Foreskin keratinocyte (primary cell): ENCODE measurements at places on chromosomes 2 and 18.

- DNase-seq = no peak
These were observed 58.9 kb upstream of the STK17B start for GRCh38 chr2:196230061-196230854.

DNA sequence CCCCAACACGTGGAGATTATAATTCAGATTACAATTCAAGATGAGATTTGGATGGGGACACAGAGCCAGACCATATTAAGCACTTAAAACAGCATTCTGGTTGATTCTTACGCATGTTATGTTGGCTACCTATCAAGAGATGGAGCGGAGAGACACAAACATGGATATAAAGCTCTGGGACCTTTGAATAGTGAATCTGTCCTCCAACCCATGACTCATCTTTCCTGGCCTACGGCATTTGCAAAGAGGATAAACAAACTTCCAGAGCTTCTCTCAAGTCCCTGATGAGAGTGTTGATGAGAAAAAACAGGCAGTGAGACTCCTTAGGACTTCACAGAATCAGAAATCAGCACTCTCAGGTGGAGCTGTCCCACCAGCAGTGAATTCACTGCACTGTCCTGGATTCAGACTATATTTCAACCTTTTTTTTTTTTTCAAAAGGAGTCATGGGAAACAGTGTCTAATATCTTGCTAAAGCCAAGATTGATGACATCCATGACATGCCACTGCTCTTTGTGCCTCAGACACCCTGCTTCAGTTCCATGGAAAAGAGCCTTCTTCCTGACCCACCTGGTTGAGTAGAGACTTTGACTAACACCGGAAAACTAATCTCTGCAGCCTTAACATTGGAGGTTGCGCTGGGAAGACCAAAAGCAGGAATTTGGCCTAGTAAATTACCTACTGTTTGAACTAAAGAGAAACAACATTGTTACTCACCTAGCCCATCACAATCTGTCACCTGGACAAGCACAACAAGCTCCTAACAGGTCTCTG is 62.1 kb upstream of the NPAS2 start:
- no peak for DNase-seq

DNA sequence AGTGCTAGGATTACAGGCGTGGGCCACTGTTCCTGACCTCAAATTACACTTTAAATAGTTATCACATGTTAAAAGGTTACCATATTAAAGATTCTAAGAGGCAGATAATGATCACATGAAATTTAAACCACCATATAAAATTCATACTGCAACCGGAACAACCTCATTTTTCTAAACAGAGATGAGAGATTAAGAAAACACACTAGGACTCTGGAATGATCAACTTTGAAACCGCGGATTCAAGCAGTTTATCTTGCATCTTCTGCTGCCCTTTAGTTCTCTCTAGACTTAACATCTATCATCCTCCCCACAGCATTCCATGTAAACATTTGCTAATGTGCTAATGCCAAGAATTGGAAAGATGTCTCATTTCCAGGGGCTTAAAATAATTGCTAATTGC is 115.8 kb downstream of the PIGN start:
- no peak for DNase-seq

DNA sequence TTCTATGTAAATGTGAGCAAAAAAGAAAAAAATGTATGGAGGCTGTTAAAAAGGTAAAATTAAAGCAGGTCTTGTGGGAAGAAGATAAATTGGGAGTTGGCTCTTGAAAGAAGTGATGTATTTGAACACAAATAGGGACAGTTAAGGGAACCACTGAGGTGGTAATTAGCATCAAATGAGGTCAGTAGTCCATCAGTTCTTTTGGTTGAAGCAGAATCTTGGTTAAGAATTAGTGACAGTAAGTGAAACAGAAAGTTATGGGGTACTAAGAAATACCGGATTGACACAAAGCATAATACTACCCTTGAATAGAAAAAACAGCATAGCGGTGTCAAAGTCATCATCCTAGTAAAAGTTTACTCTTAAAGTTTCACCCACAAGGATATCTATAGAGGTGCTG is 352.6 kb upstream of the VRK2 start:
- DNase-seq = no peak

DNA sequence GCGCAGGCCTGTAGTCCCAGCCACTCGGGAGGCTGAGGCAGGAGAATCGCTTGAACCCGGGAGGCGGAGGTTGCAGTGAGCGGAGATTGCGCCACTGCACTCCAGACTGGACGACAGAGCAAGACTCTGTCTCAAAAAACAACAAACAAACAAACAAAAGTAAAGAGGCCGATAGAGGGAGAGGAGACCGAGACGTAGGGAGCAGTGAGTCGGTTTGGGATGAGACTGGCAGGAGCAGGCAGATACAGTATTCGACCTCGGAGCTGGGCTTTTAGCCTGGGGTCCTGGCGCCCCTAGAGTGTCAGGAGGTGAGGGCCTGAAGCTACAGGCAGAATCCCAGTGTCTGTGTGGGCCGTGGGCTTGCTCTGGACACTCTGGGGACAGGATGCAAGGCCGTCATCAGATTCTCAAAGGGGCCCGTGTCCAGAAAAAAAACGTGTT is 51.2 kb downstream of the SLC4A1AP start:
- no peak for DNase-seq
